ENCODE measurements at places on chromosomes 6 and 20. TPM values are rescaled to one million over a fixed set of nuclear protein-coding genes. Genes with fewer than 3 reads are reported as not detected.

IMPG1 gene
- not detected for total RNA-seq

DEFB124 gene
- total RNA-seq: 2.7 TPM

ANKRD6 gene
- total RNA-seq: 9.3 TPM

EYS gene
- total RNA-seq: 0.19 TPM

PAX1 gene
- total RNA-seq: not detected

HBS1L gene
- total RNA-seq: 44.3 TPM

TNFRSF21 gene
- 72.4 TPM for total RNA-seq

TRIM15 gene
- not detected for total RNA-seq

DNA sequence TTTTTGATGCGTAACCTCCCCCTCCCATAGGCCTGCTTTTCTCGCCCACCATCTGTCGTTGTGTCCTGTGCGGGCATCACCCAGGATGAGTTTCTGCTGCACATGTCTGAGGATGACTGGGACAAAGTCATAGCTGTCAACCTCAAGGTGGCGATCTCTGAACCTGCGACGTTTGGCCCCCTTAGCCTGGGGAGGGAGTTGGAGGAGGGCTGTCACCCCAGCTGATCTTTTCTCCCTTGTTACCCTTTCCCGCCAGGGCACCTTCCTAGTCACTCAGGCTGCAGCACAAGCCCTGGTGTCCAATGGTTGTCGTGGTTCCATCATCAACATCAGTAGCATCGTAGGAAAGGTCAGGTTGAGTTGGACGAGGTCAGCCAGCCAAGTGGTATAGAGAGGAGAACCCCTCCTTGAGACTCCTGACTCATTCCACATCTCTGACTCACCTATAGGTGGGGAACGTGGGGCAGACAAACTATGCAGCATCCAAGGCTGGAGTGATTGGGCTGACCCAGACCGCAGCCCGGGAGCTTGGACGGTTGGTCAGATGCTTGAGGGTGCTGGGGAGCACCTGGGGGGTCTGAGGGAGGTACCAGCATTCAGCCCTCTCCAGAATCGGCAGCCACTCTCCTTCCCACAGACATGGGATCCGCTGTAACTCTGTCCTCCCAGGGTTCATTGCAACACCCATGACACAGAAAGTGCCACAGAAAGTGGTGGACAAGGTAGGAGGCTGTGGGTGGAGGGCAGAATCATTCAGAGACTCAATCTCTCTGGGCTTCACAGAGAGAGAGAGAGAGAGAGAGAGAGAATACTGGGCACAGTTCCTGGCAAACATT lies 954 bp downstream of the HSD17B8 start:
- DNase-seq: no peak

DNA sequence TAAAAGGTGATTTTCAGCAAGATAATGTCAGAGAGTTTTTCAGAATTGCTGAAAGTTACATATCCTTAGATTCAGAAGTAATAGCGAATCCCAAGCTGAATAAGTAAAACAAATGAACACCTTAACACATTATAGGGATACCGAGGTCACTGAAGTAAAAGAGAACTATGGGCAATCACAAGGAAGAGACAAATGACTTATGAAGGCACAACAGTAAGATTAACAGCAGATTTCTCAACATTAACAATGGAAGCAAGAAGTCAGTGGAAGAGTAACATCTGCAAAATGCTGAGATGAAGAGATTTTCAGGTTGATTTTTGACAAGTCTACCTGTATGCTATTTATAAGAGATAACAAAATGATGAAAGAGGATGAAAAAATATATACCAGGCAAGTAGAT lies 86.1 kb upstream of the EZR start:
- DNase-seq: no peak

DNA sequence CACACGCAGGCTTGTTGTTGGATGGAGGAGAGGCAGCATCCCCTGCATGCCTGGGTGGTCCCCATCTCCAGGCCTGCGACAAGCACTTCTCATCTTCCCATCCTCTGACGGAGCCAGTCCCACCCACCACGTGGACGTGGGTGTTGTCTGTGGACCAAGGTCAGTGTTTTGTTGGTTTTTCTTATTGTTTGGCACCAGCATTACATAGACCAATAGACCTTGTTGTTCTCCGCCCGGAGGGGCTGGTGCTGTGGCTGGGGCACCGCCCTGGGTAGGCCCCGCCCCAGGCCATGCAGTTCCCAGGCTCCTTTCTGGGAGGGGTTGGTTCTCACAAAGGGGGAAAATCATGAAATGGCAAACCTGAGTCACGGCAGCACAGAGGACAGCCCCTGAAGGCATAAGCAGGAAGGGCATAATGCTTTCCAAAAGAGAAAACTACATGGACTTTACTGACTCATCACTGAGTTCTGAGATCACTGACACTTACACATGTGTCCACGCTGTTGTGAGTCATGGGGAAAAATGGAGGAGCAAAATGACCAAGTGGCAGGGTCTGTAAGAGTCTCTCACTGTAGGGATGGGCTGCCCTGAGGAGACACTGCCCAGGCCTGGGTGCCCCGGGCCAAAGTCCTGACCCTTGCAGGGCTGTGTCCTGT lies 90.8 kb downstream of the THBS2 start:
- DNase-seq: no peak

DNA sequence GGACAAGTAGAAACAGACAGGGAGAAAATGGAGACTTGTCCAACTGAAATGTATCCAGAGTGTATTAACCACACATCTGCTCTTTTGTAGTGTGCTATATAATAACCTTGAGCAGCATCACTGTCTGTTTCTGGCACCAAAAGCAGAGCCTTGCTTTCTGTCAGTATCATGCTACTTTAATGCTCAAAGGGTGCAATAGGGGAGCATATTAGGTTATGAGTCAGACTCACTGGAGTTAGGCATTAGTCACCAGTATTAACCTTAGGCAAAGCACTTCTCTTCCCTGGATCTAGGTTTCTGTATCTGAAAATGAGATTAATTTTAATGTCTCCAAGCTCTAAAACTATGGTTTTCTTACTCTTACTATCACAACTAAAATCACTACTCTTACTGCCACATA lies 280.1 kb downstream of the TFAP2B start:
- no peak for DNase-seq

- no peak for DNase-seq
These were observed 677.7 kb downstream of the DOK5 start for GRCh38 chr20:55153001-55153645.

- no peak for DNase-seq
These were observed 46.4 kb upstream of the PMEPA1 start for GRCh38 chr20:57756213-57756612.

GRCh38 chr6:140438346-140438735 lies 1063.9 kb upstream of the CITED2 start:
- DNase-seq: no peak

GRCh38 chr20:64254571-64255360 lies 782 bp upstream of the PCMTD2 start:
- no peak for DNase-seq

DNA sequence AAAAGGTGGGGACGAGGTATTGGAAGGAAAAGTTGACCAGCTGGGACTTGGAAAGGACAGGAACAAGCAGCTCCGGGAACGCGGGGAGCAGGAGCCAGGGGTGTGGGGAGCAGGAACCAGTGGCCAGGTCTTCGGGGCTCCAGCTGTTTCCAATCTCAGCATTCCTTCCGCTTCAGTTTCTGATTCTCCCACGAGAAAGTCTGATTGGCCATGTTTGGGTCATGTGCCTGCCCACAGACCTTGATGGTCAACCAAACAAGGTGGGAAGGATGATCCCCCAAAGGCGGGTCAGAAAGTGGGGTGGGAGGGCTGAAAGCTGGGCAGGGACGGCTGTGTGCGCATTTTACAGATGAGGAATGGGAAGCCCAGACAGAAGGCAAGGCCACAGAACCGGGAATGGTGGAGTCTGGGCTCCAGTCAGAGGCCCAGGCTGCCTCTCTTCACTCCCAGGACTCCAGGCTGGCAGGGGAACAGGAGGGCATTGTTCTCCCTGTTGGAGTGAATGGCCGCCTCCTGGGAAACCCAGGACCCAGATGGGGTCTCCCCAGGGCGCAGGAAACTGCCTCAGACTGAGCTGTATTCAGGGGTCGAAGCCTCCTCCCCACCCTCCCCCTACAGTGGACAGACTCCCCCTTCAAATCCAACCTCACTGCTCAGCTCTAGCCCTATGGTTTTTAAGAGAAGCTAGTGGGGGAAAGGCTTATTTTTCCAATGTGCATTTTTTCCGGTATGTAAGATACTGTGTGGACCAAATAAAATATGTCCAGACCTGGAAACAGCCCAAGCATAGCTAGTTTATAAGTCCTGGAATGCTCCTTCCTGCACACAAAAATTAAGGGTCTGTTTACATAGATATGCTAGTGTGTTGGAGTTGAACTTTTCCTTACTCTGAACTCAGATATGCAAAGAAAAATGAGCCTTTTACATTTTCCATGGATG lies 12.2 kb upstream of the PTGIS start:
- no peak for DNase-seq

- DNase-seq: no peak
These were observed 171.4 kb upstream of the ZNF337 start for GRCh38 chr20:25867776-25868649.

DNA sequence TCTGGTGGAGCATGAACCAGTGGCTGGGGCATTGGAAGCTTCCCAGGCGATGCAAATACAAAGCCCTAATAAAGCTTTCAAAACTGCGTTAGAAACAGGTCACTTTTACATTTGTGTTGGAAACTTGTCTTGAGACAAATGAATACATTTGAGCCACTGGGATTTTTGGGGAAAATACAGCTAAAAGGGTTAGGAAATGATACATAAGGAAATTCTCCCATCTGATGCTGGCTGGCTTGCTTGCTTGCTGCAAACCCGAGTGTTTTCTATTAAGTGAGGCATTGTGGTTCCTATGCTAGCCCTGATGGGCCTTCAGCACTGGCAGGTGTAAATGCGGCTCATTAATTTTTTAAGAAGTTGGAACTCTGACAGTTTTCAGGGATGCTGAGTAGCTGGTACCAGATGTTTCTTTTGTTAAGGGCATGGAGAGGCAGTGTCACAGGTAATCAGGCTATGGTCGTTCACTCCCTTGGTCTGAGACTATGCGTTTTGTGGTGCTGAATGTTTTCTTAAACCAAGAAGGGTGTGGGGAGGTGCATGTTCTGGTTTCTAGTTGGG lies 35.2 kb downstream of the RREB1 start:
- no peak for DNase-seq

DNA sequence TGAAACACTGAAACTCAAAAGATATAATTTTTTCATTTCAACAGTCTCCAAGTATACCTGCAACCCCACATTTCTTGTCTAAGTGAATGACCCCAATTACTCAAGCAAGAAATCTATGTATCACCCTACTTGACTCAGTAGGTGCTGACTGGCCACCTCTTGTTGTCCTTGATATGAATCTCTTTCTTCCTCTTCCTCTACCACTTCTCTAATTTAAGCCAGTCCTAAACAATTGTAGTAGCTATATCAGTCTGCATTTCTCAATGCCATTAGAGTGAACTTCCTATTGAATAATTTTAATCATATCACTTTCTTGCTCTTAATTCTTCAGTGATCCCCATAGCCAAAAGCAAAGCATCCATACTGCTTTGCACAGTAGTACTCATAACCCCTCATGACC lies 93.2 kb downstream of the NKAIN2 start:
- DNase-seq: no peak

GRCh38 chr6:6217855-6218758 lies 102.4 kb downstream of the F13A1 start:
- no peak for DNase-seq

- no peak for DNase-seq
These were observed 20.3 kb upstream of the SPDEF start for GRCh38 chr6:34576286-34576955.

DNA sequence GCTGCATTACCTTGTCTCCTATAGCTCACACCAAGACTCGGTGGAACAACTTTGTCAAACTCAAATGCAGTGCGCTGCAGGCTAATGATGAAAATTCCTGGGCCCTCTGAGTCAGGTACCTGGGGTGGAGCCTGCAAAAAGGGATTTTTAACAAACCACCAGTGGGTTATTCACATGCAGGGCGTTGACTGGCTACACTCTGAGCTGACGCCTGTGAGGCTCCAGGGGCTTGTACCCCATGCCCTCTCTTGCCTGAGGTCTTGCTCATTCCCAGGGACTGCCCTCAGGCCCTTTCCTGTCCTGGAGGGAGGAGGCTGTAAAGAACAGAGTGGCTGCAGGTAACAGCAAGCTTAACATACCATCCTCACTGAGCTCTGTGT lies 9.2 kb downstream of the GTSF1L start:
- no peak for DNase-seq

- DNase-seq: no peak
These were observed 209.1 kb upstream of the CDYL start for GRCh38 chr6:4567141-4567540.

- no peak for DNase-seq
These were observed 43.5 kb upstream of the ECI2 start for GRCh38 chr6:4178737-4179333.

DNA sequence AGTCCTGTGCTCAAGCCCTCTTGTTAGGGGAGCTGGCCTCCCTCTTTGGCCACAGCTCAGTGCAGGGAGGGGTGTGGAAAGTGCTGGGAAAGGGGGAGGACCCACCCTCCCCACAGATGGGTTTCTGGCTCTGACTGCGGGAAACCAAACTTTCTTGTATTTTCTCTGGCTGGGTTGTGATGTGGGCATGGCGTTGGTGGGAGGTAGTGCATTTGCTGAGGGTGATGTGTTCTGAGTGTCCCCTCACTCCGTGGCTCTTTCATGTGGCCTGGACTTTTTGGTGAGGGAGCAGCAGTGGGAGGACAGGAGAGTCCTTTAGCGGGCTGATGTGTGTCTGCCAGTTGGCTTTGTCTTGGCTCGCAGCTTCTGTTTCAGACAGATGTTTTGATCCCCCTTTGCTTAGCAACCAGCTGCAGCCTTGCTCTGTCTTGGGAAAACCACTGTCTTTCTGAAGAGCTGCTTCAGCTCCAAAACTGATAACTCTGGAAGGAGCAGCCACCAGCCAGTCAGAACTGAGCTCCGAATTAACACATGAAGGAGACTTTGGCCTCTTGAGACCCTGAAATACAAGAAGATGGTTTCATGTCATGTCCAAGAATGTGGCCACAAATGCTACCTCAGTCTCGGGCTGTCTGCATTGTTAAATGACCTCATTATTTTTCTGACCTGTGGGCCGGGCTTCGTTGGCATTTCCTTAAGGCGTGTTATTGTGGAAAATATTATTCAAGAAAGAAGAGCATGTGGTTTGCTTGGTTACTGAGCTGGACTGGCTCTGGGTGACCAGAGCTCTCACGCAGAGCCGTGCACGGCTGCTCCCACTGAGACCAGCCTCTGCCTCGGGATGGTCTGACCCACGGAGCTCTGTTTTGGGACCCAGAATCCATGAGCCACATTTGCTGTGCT lies 21.5 kb downstream of the SYNJ2 start:
- DNase-seq: no peak

All from omental fat pad (tissue), 4 donors.